ENCODE measurements at places on chromosomes 4 and X. TPM values are rescaled to one million over a fixed set of nuclear protein-coding genes. Genes with fewer than 3 reads are reported as not detected.

DNA sequence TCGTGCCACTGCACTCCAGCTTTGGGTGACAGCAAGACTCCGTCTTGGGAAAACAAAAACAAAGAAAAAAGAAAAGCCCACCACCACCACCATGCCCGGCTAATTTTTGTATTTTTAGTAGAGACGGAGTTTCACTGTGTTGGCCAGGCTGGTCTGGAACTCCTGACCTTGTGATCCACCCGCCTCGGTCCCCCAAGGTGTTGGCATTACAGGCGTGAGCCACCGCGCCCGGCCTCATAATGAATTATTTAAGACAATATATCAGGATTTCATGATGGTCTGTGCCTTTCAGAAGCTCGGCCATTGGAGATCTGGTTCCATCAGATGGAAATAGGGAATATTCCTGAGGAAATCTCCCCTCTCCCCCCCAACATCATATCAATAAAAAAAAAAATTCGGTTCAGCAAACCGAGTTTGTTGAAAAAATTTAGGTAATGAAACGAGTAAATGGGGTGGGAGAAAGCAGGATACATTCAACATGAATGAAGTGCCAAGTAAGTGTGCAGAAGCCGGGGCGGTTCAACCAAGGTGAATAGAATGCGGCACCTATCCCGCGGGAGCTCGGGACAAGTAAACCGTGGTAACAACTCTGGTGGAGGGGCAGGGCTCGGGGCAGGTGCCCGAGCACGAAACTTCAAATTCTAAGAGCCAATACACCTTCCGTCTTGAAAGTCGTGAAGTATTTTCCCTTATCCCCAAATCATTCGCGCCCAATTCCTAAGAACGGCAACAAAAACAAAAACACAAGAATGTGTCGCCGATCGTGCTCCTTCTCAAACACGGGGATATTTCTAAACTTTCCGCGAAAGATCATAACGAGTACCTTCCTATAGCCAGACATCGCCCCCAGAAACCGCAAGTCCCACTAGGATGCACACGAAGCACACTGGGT lies 773 bp upstream of the TXLNG start:
- no peak overlapping the region for H3K27ac ChIP-seq
- no peaks in the 10 kb centered on the region for H3K27me3 ChIP-seq
- peak overlapping the region; percentile 86 for H3K4me3 ChIP-seq
- DNase-seq: peak; percentile 48

The BEX5 gene
- total RNA-seq: 2.4 TPM

GRCh38 chr4:87370068-87370467 lies 20.9 kb downstream of the HSD17B11 start:
- H3K4me3 ChIP-seq: no peak overlapping the region
- H3K27me3 ChIP-seq: no peaks in the 10 kb centered on the region
- no peak for DNase-seq
- H3K4me1 ChIP-seq: no peaks in the 10 kb centered on the region
- no peak overlapping the region for H3K27ac ChIP-seq

The TCEAL7 gene
- 4.0 TPM for total RNA-seq

The KLKB1 gene
- total RNA-seq: 0.27 TPM

Data from colonic mucosa (tissue), 4 donors.